ENCODE measurements at places on chromosomes 2 and 18.
A peak's percentile ranks its signal among the peaks of the same experiment; 100 is the strongest.

- no peak for DNase-seq
Measured at GRCh38 chr2:161116509-161116908, 43.7 kb upstream of the TANK start.

DNA sequence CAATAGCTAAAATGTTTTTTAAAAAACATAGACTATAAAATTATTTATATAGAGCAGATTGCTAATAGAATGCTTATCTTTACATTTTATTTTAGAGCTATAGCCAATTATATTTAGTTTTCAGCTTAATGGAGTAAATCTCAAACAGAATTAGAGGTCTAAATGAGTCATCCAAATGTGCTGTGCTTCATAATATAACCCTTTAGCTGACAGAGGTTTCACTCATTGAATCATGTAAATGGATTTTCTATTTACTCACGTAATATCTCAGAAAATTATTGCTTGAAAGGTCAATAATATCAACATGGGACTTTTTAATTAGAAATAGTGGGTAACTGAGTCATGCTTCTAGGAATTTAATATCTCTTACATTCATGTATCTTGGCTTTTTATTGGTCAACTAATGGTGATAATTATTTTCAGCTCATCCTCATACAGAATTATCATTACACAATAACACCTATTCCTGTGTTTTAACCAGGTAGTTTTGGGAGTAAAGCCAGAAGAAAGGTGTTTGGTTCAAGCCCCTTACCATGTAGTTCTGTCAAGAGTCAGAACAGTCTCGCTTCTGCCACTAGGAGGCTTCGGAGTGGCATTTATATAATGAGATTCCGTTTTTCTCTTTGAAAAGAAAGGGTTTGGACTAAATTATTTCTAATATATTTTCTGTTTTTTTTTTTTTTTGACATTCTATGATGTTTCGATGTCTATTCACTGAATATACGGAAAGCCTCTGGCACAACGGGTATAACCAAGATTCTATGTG is 217.6 kb downstream of the CDH7 start:
- no peak for DNase-seq

DNA sequence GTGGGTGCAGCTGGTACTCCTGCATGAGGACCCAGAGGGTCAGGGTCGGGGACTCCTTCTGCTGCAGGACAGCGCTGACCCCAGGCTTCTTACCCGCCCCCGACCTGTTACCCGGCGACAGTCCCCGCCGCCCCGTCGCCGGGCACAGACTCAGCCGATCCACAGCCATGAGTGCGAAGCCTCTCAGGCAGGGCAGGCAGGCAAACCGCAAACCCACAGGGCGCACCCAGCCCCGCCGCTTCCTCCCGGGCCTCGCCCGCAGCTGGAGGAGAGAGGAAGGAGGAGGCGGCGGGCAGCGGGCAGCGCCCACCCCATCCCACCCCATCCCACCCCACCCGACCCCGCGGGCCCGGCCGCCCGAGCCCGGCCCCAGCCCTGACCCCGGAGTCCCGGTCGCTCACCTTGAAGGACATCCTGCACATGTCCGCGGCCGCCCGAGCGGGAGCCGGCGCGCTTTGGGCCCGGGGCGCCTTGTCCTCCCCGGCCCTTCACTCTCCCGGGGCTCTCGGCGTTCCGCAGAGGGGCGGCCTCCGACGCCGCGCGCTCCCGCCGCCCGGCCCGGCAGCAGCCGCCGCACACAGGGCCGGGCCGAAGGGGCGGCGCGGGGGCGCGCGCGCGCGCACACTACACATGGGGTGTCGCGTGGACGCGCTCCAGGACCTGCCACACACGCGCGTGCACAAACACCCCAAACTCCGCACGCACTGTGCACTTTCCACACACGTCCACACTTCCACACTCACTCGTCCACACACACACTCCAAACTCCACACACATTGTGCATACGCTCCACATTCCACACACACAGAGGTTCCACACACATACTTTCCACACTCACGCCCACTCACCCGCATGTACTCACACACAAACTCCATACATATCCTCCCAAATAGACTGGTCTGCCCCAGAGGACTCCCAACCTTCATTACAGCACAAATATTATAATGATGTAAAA is at the start of gene ANKRD29:
Gene ANKRD29 (minus strand): TSS at position 603 of the 955 bp plus-strand sequence. CDS start 181 bp downstream, at position 422.
- no peak for DNase-seq

DNA sequence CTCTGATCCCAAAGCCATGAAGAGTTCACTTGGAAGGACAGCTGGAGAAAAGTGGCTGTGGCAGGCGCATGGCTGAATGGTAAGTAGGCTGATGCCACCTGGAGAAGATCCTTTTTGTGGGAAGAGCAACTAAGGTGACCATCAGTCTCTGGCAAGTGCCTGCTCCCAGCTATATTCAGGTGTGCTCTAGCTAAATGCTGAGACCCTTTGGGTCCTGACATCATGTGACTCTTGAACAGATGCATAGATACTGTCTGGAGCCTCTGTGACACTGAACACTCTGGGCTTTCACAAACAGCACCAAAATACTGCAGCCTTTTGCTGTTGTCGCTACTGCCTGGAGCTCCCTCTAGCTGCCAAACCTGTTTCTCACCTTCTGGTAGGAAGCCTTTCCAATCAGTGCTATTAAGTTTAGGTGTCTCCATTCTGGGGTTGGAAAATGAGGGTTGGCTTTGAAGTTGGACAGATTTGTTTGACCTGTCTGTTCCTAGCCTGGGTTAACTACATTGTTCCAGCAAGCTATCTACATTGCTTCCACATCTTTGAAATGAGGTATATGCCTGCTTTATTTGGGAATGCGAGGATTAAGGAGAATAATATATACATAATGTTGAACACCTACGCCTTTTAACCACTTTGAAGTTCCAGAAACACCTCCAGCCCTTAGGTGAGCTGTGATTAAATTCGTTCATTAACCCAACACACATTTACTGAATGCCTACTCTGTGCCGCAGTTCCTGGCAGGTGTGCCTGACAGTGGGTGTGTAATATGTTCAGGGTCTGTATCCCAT is 3.1 kb downstream of the EGR4 start:
- no peak for DNase-seq

DNA sequence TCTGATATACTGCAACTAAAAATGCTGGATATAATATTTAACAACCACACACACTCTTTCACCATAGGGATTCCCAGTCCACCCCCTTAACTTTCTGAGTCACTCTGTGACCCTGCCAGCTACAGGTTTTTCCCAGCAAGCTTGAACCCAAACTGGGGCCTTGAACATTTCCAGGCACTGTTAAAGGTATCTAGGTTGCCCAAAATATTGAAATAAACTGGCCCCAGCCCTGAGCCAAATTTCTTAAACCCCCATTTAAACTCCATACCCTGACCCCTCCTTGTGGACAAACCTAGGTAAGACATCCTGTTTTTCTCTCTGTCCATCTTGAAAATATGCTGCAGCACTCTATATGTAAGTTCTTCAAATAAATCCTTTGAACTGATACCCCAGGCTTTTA is 19.7 kb upstream of the DCTN1 start:
- DNase-seq, result no peak

DNA sequence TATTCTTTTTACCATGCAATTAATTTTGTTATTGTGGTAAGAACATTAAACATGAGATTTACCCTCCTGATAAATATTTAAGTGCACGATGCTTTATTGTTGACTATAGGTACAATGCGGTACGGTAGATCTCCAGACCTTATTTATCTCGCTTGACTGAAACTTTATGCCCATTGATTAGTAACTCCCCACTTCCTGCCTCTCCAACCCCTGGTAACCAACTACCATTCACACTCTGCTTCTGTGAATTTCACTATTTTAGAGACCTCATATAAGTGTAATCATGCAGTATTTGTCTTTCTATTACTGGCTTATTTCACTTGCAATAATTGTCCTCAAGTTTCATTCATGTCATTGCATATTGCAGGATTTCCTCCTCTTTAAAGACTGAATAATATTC is 195.7 kb upstream of the ID2 start:
- no peak for DNase-seq

DNA sequence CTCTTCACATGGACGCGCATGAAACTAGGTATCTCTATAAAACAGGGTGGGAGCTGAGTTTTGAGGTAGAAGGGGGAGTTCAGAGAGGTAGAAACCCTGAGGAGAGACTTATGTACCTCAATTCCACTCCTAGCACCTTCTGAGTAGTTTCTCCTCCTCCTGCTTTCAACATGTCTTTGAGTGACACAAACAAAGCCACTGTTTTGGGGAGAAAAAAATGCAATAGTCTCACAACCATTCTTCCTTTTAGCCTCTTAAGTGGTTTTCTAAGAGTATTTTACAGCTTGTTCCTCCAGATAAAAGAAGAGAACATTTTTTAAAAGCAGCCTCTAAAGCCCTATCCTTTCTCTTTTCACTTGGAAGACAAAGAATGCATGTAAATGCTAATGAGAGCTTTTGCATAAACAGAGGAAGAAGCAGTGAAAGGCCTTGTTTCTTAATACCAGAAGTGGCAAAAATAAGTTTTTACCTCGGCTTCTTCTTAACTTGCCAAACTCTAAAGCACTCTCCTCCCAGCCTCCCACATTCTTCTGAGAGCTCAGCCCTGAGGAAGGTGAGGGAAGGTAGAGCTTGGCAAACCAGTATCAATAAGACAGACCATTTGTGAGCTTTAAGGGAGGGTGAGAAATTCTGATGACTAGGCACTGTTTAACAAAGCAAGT is 1304.4 kb upstream of the ACVR2A start:
- no peak for DNase-seq

DNA sequence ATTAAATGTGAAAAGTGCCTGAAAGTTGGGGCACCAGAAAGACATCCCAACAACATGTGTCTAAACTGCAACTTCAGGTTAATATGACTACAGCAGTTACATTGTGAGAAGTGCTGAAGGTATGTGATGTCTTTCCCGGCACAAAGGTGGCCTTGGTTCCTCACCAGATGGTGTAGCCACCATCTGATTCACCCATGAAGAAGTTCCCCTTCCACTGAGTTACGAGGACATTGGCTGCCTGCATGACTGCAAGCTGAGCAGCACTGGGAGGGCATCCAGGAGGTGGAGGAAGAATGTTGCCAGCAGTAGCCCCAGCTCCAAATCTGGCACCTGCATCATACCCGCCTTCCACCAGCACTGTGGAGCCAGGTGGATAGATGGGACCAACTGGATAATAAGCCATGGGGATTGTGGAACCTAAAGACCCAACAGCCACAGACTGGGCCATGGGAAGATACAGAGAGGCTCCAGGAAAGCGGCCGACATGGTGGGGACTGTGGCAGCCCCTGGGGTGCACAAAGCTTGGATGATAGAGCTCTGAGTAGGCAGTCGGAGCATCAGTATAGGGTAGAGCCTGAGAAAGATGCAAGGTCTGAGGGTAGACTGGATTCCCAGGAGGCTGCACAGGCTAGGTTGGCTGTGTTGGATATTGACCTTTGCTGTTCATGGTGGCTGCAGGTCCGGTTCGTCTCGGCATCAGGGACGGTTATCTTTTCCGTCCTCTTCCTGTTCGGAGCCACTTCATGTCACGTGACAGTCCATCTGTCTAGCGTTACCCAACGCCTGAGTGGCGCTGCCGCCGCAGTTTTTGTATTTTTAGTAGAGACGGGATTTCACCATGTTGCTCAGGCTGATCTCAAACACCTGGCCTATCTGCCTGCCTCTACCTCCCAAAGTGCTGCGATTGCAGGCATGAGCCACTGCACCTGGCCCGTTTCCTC is 36.9 kb downstream of the SUMO1 start:
- DNase-seq, result no peak

DNA sequence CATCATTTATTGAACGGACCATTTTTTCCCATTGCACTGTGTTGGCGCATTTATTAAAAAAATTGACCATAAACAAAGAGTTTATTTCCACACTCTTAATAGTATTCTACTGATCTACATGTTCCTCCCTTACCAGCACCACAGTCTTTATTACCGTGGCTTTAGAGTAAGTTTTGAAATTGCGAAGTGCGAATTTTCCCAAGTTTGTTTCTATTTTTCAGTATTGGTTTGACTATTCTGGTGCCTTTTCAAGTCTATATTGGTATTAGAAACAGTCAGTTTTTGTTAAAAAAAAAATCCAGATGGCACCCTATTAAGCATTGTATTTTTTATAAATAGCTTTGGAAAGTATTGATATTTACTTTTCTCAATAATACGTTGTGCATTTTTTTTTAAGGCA is 795.1 kb upstream of the HS6ST1 start:
- DNase-seq, result no peak

- DNase-seq, result no peak
Measured at GRCh38 chr2:127437056-127437455, 18.8 kb downstream of the PROC start.

- no peak for DNase-seq
Measured at GRCh38 chr2:230053753-230054478, 14.8 kb downstream of the SLC16A14 start.

- peak; percentile 5 for DNase-seq
Measured at GRCh38 chr18:26813043-26813442, 52.5 kb downstream of the AQP4 start.

DNA sequence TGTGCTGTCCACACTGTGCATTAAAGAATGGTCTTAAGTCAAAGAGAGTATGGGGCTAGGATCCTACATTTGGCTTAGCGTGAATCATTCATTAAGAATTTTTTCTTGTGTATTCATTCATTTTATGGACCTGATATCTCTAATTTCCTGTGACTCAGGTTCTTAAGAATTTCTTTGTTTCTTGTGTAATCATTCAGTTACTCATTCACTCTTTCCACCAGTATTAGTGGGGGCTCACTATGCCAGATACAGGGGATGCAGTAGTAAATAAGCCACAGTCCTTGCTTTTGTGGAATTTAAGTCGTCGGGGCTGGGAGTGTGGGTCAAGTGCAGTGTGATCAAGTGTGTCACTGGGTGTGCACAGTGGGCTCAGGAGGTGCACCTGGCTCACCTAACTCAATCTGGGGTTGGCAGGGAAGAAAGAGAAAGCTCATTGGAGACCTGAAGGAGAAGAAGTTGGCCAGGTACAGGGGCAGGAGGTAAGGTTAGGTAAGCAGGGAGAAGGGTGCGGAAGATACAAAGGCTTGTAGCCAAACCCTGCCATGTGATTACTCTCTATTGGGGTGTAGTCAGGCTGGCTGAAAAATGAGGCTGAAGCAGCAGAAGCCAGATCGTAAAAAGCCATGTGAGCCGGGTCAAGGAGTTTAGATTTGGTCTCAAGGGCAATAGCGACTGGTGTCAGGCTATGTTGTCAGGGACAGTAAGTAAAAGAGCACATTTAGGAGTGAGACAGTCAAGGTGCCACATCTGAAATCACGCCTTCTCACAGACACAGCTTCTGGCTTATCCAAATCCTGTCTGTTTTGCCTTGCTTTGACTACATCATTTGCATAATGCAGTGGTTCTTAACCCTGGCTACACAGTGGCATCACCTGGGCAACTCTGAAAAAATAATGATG is 67.2 kb downstream of the KCTD1 start:
- no peak for DNase-seq

- DNase-seq, result no peak
Measured at GRCh38 chr18:78099979-78100588, 850.4 kb downstream of the GALR1 start.

DNA sequence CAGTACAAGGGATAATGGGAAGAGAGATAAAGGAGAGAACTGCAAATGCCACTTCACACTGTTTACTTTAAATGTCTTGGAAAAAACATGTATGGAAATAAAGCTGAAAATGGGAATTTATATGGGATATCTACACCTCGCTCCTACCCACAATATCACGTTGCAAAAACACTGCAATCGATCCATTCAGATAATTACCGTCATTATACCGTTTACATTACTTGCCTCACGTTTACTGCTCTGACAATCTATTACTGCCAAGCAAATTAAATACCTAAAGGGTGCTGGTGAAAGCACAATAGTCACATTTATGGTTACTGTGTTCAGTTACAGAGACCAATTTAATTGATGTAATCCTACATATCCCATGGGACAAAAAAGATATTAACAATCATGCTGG is 214.7 kb upstream of the LYPD1 start:
- no peak for DNase-seq

GRCh38 chr2:183037553-183038340 is 510 bp downstream of the NCKAP1 start:
- no peak for DNase-seq

Measured in NCI-H187 treated with DMSO at 0.1 percent for 48 hours (cell line).